ENCODE measurements at places on chromosomes 3 and 15.

DNA sequence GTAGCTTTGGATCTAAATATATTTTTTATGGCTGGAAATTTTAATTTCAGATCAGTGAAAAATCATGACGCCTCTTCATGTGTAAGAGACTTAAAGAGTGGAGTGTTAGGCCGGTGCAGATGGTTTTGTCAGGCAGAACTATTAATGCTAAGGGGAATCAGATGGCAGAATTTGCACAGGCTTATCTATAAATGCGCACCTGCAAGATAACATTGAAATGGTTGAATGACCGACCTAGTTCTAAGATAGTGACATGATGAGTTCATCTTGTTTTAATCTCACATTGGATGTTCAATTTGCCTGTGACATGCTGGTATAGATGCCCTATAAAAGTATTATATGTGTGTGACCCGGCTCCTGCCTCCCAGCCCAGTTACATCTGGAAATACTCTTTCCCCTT is 340.6 kb downstream of the FEZF2 start:
- DNase-seq, result no peak

GRCh38 chr3:8387571-8387970 is 114.1 kb upstream of the LMCD1 start:
- no peak for DNase-seq

DNA sequence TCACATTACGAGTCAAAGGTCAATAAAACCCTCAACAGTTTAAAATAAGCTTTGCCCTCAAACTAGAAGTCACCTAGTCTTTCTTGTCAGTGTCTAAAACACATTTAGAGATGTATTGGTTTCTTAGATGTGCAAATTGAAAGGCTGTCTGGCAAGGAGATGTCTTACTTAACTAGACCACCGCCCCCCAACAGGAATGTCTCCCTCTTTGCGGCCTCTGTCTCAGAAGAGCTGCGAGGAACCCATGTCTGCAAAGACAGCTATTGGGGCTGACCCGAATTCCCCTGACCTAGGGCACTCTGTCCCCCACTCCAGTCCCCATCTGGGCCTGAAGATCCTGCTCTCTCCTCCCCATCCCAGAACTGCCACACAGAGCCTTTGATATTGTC is 46.3 kb downstream of the ZIC4 start:
- DNase-seq, result no peak

- DNase-seq, result no peak
Measured at GRCh38 chr3:187046033-187046432, 93.3 kb downstream of the RPL39L start.

- no peak for DNase-seq
Measured at GRCh38 chr15:94804613-94805012, 573.3 kb downstream of the MCTP2 start.

DNA sequence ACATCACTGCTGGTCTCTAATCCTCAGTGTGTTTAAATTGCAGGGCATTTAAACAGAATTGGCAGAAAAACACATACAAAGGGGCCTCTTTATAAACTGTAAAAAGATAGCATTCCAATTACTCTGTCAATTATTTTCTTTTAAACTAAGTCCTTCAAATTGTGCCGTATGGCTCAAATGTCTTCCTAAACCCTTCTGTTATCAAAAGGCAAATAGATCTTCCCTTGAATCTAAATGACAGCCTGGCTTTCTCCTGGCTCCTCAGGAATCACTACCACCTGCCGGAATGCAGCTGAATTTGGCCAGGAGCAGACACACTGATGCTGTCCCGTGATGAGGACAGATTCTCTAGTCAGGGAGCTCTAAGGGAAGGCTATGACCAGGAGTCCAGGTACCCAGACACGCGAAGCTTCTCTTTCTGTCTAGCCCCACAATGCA is 85.6 kb downstream of the IGF2BP2 start:
- no peak for DNase-seq

- DNase-seq, result no peak
Measured at GRCh38 chr3:20811631-20812030, 625.6 kb upstream of the SGO1 start.

DNA sequence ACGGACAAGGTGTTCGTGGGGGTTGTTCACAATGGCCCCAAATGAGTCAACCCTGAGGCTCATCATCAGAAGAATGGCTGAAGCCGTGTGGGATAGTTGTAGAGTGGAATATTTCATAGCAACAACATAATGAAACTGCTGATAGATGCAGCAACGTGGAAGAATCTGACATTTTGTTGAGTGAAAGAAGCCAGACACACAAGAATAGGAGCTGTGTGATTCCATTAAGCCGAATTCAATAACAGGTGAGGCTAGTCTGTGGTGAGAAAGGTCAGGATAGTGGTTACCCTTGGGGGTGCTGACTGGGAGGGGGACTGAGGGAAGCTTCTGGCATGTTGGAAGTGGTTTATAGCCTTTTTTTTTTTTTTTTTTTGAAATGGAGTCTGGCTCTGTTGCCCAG is 144.0 kb downstream of the SMAD6 start:
- DNase-seq, result no peak

- no peak for DNase-seq
Measured at GRCh38 chr3:33868309-33868708, 69.9 kb downstream of the PDCD6IP start.

DNA sequence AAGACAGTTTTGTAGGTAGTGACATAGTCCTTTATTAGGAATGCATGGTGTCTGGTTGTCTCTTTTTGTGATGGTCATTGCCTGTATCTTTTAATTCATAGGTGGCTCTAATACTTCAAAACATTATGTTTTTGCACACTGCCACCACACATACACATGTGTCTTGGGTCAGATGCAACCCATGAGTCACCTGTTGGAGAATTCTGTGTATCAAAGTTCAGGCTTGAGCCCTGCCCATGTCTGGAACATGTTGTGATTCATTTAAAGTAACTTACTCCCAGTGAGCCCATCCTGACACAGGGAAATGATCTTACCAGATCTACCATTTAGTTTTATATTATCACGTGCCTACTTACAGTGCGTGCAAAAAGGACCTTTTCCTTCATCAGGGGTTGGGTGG is 142.7 kb downstream of the GHSR start:
- DNase-seq, result no peak

- no peak for DNase-seq
Measured at GRCh38 chr3:126854666-126855065, 128.2 kb upstream of the PLXNA1 start.

DNA sequence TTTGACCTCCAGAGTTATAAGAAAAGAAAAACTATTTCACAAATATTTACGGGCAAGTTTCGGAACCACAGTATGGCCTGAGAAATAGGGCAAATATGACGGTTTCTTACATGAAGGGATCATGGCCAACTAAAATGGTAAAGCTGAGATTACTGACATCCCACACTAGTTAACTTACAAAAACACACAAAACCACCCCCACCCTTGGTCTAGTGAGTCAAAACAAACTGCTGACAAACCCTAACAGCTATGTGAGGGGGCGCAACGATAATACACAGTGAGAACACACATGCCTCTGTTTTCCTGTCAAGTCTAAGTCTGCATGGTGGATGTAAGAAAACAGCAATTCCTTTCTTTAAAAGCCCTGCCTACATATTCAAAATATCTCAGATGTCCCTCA is 32.3 kb downstream of the CBLB start:
- no peak for DNase-seq

DNA sequence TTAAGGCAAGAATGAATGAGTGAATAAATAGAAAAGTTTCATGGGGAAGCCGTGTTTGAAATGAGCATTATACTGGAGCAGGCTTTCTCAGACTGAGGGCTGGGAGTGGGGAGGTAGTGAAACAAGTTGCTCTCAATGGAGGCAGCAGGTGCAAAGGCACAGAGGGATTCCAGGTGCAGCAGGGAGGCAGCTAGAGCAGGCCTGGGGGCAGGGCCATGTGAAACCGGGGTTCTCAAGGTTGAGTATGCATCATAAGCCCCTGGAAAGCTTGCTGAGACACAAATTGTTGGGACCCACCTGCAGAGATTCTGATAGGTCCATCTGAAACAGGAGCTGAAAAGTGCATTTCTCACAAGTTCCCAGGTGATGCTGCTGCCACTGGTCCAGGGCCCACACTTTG is 45.3 kb downstream of the BFSP2 start:
- no peak for DNase-seq

GRCh38 chr3:32106929-32107362 is 526 bp downstream of the GPD1L start:
- no peak for DNase-seq

DNA sequence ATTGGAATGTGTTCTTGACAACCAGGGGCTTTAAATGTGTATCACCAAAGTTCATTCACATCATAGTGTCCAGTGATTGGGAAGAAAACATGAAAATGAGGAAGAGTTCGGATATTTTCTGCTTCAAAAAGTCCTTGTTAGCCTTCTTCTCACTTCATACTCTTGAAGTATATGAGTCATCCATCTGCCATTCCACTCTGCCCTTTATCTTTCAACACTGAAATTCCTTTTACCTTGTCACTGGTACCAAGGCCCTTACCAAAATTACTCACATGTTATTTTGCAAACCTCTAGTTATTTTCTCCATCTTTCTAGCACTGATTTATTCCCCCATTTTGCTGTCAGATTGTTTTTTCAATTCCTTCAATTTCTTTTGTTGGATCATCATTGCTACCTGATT is 32.5 kb downstream of the OR5H15 start:
- DNase-seq, result no peak

DNA sequence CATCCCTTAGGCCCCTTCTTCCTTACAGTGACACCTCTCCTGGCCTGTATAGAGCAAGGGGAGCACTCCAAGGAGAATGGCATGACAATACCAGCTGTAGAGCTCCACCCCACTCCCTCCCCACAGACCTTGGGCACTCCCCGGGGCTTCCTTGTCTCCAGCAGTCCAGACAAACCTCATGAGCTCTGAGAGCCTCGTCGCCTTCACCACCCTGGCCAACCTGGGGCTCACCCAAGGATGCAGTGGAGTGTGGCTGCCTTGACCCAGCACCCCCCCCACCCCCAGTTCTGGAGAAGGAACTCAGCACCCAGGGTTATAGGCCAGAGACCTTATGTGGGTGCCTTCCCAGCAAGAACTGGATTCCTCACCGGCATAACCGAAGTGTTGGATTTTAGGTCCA is 7.4 kb upstream of the SLCO2A1 start:
- no peak for DNase-seq

GRCh38 chr3:23576379-23576959 is 229.3 kb upstream of the UBE2E1 start:
- no peak for DNase-seq

GRCh38 chr3:72380193-72380592 is 468.1 kb downstream of the SHQ1 start:
- DNase-seq, result no peak

GRCh38 chr3:153789380-153789779 is 331.8 kb upstream of the ARHGEF26 start:
- no peak for DNase-seq

DNA sequence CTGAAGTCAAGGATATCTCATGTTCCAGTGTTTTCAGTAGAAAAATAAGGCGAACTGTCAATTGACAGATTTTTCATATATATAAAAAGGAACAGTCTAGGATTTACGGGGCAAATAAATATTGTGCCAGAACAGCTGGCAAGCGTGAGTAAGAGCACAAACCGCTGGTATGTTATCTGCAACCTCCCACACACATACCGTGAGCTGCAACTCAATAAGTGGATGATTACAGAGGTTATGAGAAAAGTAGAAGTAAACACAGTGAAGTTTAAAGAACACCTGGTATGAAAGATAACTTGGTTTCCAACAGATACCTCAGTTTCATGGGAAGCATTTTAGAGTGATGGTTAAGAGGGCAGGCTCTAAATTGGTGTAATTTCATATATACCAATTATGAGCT is 733.4 kb downstream of the TUSC7 start:
- no peak for DNase-seq

- DNase-seq, result no peak
Measured at GRCh38 chr3:42658771-42659390, 5.4 kb downstream of the ZBTB47 start.

- DNase-seq, result no peak
Measured at GRCh38 chr3:157069406-157069805, 90.5 kb downstream of the CCNL1 start.

- DNase-seq, result no peak
Measured at GRCh38 chr3:61730056-61730455, 168.7 kb downstream of the PTPRG start.

DNA sequence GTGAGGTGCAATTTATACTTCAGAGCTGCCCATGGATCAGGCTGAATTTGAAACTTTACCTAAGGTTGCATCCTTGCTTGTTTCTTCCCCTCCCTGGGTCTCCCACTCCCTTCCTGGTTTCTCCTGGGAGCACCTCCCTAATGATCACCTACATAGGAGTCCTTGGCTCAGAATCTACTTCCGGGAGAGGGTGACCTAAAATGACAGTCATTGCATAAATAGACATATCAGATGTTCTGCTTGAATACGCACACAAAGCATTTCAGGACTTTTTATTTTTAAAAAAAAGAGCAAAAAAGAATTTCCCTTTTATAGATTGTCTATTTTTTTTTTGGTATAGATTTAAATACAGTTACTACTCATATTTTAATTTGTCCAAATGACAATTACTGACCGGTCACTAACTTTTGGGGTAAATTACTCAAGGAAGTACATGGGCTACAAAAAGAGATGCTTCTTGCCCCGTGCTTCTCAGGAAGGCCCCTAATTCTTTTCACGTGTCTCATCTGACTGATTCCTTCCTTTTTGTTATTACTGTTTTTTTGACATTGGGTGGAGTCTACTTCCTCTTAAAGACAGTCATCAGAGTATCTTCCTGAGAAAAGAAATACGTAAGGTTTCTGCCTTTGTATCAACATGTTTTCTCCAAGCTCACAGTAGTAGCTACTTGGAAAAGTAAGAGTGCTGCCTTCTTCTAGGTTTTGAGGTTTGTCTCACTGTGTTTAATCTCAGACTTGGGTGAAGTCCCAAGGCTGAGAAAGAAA is 4.9 kb upstream of the MYZAP start:
- DNase-seq, result no peak

DNA sequence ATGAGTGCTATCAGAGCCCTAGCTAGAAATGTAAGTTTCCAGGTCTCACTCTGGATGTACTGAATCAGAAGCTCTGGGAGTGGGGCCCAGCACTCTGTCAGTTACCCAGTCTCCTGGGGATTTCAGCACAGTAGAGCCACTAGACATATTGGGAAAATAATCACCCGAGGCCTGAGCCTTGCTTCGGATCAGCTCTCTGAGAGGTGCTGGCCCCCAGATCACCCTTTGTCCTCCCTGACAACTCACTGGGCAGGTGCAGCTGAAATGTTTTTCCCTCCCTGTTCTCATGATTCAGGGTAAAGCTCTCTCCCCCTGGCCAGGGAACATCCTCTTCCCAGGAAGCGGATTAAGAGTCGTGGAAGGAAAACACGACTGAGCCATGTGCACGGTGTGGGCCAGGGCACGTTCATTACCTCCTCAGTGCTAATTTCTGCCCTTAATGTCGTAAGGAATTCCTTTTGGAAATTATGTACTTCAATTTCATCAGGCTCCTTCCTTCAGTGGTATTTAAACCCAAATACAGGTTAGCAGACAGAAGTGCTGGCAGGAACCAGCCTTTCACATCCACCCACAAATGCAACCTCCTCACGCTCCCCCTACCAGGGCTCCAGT is 296.7 kb upstream of the LYSMD4 start:
- DNase-seq, result no peak
